ENCODE measurements at places on chromosomes 5 and 9.

GRCh38 chr5:150406103-150406722, 6.5 kb downstream of the CD74 start:
- DNase-seq, result no peak

GRCh38 chr5:168047043-168047668, 244.3 kb upstream of the WWC1 start:
- no peak for DNase-seq

DNA sequence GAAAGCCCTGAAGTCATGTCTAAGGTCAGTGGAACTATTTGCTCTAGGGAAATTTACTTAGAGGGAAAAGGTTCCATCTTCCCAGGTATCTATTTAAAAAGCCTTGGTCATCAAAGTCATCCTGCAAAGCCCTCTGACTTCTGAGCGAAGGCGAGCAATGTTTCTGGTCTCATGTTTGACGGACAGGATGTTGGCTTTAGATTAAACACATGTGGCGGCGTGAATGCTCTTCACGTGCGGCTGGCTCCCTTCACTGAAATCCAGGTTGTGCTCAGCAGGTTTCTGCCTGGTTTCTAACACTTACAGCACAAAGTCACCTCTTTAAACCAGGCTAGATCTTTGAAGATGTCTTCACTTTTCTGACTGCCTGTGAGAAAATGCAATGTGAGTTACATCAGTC, 5.7 kb upstream of the ZBTB34 start:
- DNase-seq, result no peak

DNA sequence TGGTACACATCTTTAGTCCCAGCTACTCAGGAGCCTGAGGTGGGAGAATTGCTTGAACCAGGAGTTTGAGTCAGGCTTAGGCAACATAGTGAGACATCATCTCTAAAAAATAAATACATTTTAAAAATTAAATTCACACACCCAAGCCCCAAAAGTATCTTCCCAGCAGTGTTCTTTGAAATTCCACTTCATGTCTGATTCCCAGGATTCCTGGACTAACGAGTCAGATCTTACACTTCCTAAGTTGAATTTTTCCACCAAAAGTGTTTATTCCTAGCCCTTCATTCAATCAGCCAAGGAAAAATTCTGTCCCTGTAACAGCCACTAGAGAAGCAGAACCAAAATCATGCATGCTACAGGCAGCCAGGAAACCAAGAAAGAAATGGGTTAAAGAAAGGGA, 970.9 kb downstream of the EFNA5 start:
- no peak for DNase-seq

DNA sequence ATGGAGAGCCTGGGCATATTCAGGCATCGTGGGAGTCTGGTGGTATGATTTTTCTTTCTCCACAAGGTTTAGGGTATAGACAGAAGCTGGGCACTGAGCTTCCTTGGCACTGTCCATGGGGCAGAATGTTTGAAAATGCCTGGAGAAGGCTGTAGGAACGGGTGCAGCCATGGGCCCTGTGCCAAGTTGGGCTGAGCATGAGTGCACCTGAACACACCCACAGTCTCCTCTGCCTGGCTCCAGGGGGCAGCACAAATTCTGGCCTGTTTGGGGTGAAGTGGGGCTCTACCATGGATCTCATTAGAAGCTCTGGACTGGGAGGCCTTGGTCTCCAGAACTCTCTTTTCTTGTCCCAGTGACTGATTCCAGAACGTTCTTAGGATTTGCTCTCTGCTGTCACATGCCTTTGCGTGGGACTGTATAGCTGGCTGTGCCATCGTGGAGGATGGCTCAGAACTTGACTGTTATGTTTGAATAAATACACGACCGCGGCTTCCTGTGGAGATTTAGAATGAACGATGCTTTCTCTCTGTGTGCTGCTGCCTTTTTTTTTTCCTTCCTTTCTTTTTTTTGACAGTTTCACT, 229.8 kb downstream of the FANCC start:
- no peak for DNase-seq

DNA sequence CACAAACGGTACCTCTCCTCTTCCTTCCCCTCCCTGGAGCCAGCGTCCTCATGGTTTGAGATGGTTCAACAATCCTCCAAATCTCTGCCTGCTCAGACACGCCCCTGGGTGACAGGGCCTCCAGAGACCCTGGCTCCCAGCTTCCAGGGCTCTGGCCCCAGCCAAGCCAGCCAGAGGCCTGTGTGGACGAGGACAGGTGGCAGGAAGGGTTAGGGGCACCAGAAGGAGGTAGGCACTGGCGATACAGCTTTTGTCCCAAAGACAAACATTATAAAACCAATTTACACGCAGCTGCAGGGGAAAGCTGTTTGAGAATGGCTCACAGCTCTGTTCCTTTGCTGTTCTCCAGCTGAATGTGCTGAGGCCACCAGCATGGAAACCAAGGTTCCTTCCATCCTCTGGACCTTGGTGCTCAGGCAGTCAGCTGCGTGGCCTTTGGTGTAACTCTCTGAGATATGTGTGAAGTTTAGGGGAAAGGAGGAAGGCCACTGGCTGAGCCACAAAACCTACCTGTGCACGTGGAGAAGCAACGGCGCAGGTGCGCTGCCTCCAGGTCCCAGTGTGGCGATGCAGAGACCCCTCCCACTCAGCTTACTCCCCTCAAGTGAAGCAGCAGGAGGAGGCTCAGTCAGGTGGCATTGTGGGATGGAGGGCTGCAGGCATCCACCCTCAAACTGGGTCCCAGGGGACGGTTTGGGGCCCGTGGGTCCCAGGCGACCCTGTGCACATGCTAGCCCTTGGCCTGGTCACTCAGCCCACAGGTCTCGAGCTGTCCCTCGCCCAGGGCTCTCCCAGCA, 4.3 kb upstream of the QRFP start:
- no peak for DNase-seq

DNA sequence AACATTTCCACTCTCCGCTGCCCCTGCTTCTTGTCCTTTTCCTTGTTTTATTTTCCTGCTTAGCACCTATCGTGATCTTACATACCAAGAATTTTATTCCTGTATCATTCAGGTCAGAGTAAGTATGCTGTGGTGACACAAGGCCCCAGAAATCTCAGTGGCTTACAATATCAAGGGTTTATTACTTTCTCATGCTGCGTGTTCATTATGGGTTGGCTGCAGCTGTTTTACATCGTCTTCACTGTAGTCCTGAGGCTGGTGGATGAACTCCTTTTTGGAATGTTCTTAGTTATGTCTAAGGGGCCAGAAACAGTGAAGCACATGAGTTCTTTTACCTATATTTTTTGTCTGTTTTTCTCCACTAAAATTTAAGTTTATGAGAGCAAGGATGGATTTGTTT, 51.2 kb downstream of the FCHO2 start:
- DNase-seq, result no peak

DNA sequence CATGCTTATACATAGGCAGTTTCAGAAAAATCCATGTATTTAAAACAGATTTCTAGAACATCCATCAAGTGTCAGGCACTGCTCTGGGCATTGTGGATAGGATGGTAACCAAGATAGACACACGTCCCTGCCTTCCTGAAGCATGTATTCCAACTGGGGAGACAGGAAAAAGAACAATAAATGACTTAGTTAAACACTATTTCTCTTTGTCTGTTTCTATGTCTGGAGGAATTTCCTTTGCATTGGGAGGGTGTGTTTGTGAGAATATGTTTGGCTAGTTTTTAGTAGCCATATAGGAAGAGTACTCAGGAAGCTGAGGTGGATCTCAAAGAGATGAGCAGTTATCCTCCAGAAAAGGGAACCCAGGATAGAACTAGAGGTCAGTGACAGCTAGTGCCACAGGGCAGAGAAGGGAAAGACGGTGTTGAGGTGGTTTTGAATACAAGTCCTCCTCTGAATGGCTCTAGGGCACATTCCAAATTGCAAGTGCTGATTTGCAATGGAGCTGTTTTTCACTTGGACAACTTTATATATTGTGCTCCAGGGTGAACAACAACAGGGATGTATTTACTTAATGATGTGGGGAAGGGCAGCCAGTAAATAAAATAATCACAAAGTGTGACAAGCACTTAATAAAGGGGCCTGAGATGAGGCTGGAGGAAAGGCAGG, 144.7 kb upstream of the SHB start:
- DNase-seq, result no peak

- no peak for DNase-seq
Observed at GRCh38 chr5:58965677-58966414, 383.0 kb downstream of the RAB3C start.

- no peak for DNase-seq
Observed at GRCh38 chr5:29697785-29698414, 1495.6 kb upstream of the CDH6 start.

DNA sequence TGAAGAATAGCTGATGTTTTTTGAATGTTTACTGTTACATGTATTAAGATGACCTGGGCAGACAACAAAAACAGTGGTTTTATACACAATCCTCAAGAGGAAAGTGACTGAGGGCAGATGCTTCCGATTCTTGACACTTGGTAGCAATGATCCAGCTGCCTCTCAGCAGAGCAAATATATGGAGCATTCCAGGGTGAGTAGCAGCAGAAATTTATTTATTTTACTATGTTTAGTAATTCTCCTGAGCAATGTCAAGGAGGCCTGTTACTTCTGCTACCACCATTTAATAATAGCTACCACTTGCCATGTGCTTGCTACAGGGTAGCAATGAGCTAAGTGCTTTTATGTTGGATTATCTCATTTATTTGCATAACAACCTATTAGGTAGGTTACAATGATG, 69.1 kb upstream of the NR3C1 start:
- DNase-seq, result no peak

DNA sequence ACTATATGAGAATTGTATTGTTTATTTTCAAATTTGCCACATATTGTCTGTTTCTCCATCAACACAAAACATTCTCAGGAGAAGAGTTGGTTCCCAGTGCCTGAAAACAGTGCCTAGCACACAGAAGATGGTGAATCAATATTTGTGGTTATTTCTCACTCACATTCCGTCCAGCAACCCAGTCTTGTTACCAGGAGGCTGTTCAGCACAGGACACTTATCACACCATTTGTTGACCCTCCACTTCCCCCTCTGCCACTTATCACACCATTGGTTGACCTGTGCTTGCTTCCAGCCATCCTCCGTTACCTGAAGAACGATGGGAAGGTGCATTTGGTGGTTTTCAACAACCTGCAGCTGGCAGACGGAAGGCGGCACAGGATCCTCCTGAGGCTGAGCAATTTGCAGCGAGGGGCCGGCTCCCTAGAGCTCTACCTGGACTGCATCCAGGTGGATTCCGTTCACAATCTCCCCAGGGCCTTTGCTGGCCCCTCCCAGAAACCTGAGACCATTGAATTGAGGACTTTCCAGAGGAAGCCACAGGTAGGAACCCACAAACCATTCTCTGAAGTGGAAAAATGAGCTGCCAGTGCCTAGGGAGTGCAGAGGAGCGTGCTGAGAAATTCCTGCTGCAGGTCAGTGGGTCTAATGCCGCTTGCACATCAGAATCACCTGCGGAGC, 20.5 kb downstream of the THBS4 start:
- no peak for DNase-seq

- no peak for DNase-seq
Observed at GRCh38 chr9:113620377-113621161, 157.0 kb downstream of the RGS3 start.
